Hair follicle dermal papilla cell (primary cell): ENCODE measurements at places on chromosomes 11 and 22. TPM values are rescaled to one million over a fixed set of nuclear protein-coding genes. Genes with fewer than 3 reads are reported as not detected.

Gene TCN2
- total RNA-seq, result 9.9 and 21.4 TPM in 2 replicates

Gene KRTAP5-8
- not detected in 2 replicates for total RNA-seq

Gene ANO5
- total RNA-seq, result 0.12 and 0.65 TPM in 2 replicates

Gene DEUP1
- total RNA-seq, result under 0.01 TPM in 1 of 2 replicates, not detected in the other

Gene VPREB1
- not detected in 2 replicates for total RNA-seq

Gene RFPL2
- not detected in 2 replicates for total RNA-seq

Gene BAIAP2L2
- total RNA-seq, result 0.32 and 0.49 TPM in 2 replicates

Gene POTEH
- total RNA-seq, result not detected in 2 replicates

Gene PTPN5
- total RNA-seq, result 0.32 TPM in 1 of 2 replicates, not detected in the other

Gene CTSD
- total RNA-seq, result 143 and 148 TPM in 2 replicates

Gene LRRC4C
- total RNA-seq, result not detected in 2 replicates

Gene UPK3A
- not detected in 2 replicates for total RNA-seq

Gene SYT7
- 0.61 and 0.65 TPM in 2 replicates for total RNA-seq

Gene DDX25
- 0.16 TPM in 1 of 2 replicates, not detected in the other for total RNA-seq
